ENCODE measurements at places on chromosomes 4 and X.

- DNase-seq = no peak
Observed at GRCh38 chr4:69832326-69833030, 27.5 kb downstream of the SULT1E1 start.

DNA sequence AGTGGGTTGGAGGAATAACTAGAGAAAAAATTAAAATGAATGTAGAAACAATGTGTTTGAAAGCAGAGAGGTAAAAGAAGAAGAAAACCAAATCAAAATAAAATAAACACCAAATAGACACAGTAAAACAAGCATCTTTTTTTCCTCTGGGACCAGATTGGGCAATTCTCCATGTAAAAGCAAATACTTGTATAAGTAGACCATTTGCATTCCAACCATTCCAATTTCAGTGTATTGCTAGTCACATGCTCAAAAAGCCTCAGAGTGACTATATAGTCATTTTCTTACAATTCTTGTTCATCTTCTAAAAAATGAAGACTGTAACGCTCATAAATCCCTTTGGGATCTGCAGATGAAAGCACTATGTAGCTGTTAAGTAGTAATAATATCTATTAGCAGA lies 969.5 kb downstream of the PCDH18 start:
- DNase-seq = no peak

GRCh38 chrX:84168095-84168494 lies 19.9 kb downstream of the RPS6KA6 start:
- DNase-seq = no peak

DNA sequence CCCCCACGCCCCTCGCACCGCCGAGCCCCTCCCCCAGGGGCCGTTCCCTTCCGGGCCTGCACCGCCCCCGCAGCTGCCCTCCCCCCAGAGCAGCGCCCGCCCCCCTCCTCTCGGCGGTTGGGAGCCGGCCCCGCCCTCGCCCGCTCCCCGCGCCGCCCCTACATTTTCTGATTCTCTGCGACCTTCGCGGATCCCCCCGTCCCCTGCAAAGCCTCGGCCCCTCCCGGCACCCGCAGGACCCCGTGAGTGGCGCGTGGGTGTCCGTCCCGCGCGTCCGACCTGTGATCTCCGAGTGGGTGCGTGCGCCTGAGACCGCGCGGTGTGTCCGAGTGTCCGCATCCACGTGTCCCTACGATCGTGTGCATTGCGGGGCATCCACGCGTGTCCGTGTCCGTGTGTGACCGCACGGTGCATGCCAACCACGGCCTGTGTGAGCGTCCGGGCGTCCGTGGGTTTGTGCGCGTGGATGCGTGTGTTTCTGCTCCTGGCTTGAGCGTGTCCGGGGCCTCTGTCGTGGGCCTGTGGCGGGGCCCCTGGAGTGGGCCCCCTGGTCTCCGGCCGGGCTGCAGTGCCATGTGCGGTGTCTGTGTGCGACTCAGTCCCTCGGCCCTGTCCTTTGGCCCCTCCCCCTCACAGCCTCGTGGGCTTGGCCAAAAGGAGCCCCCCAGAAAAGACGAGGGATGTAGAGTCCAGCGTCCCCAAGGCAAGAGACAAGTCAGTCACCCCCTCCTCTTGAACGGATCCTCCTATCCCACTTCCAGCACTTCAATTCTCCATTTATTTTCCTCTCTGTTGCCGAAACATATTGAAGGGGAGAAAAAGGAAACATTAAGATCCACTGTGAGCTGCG lies 8.8 kb upstream of the NKX1-1 start:
- DNase-seq = peak; percentile 33

DNA sequence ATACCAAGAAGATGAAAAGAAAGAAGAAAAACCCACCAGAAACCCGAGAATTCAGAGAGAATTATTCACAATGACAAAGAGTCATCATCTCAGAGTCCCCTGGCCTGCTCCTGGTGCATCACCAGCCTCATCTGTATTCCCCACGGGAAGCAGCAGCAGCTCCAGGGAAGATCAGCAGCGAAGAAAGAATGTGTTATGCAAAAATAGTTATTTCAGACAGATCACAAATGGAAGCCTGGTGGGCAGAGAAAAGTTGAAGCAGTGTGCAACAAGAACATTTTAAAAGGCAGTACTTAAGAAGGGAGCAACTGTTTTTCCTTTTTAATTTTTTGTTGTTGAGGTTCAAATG lies 189.2 kb downstream of the PPP3CA start:
- no peak for DNase-seq

- peak; percentile 63 for DNase-seq
Observed at GRCh38 chr4:118270492-118270891, 82.3 kb downstream of the PRSS12 start.

DNA sequence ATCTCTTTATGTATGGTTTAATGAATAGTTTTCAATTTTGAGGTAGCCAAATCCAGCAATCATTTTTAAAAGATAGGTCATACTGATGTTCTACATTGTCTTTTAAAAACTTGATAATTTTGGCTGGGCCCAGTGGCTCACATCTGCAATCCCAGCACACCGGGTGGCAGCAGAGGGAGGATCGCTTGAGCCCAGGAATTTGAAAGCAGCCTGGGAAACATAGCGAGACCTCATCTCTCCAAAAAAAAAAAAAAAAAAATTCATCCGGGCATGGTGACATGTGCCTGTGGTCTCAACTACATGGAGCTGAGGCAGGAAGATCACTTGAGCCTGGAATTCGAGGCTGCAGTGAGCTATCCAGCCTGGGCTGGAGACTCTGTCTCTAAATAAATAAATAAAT lies 419.8 kb downstream of the GALNTL6 start:
- DNase-seq = no peak

- no peak for DNase-seq
Observed at GRCh38 chr4:54625391-54625790, 32.4 kb upstream of the KIT start.

GRCh38 chr4:20297261-20297660 lies 45.6 kb downstream of the SLIT2 start:
- no peak for DNase-seq

DNA sequence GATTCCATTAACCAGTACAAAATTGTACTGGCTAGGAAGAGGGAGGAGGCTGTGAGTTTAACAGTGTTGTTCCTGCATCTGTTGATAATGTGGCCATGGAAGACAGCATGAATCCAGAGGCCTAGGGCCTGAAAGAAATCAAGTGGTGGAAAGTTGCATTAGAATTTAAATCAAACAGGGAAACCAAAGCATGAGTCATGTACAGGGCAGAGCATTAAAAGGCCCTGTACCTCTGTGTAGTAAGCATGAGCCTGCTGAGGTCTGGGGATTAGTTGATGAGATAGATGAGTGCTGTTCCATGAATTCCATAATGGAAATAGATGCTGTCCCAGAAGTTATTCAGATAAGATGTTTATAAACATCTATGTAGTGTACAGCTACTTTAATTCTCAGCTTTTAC lies 58.3 kb downstream of the MID1IP1 start:
- DNase-seq = no peak

DNA sequence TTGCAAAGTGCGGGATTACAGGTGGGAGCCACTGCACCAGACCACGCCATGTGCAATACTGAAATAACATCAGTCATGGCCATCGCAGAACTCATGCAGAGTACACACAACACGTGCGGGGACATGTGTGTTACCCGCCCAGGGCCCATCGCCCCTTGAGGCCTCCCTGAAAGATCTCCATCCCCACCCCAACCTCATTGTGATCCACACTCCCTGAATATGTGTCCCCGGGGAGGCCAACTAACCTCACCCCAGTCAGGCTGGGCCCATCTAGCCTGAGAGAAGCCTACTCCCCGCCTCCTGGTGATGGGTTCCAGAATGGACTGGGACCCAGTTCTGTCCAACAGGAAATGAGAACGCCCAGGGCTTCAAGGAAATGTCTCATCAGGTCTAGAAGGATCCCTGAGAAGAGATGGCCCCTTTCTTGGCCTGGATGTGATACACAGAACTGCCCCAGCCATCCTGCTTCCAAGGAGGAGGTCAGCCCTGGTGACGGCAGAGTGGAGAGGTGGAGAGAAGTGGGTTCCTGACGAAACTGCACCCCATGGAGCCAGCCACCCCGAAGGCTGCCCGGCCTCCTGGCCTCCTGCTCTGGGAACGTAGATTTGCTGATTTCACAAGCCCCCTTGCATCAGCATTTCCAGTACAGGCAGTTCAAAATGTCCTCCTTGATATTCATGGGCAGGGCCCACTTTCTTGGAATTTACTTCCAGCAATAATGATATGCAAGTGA lies 22.5 kb upstream of the CLDN24 start:
- no peak for DNase-seq

GRCh38 chr4:112327965-112328733 lies 31.0 kb downstream of the ALPK1 start:
- DNase-seq = peak; percentile 79

DNA sequence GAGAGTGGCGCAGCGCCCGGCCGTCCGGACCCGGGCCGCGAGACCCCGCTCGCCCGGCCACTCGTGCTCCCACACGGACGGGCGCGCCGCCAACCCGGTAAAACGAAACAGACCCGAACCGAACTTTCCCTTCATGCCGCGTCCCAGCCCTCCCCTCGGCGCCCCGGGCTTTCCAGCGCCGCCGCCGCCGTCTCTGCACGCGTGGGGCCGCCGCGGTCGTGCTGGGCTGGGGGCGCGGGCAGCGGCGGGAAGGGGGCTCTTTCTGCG lies 222 bp downstream of the SMAD1 start:
- DNase-seq = no peak

DNA sequence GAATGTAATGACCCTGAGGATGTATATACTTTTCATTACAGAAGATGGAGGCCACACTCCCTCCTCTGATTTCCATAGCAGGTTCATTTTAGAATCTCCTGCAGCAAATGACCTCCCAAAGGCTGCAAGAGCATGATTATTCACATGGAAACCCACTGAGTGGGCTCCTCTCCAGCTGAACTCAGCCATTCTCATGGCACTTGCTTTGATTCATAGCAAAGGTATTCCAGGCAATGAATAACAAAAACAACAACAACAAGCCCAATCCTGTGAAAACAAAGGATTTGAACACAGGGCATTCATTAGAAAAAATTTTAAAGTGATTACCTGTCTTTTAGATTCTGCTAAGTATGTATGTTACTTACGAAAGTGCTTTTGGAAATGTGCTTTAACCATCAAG lies 894.0 kb upstream of the FRG1 start:
- DNase-seq = no peak

DNA sequence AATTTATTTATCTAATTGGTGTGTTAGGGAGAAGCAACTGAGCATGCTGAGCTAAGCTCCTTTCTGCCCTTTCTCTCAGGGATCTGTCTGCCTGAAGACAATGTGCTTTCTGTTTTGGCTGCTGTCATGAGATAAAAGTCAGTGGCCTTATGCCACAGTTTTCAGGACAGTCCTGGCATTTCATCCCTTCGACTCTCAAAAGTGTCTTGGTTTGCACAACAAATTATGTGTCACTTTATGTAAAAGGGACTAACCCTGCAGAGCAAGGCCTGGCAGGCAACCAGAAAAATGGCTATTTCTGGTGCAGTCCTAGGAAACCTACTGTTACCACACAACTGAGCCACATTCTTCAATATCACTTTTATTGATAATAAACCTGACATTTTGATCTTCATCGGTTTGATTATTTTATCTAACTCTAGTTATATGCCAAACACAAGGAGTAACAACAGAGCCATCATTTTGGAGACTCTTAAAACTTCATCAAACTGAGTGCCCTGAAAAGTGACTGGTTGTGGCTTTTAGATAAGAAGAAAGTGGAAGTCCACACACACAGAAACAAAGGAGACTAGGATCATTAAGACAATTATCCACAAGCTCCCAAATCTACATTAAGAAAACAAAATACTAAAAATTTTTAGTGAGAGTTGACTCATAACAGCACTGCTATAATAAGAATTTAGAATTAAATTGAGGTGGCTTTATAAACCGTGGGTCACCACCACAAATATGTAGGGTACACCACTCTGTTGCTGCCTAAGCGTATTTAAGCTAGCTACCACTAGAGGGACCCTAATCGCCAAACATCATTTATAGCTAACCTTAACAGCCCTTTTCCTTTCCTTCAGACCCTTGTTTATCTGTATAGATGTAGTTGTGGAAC lies 95.9 kb upstream of the PTPN13 start:
- DNase-seq = peak; percentile 82

GRCh38 chrX:100636321-100636991 lies at the start of gene TSPAN6:
Gene TSPAN6 (minus strand): TSS chrX:100636806. CDS start chrX:100636694, 112 bp downstream.
- DNase-seq = peak; percentile 94

DNA sequence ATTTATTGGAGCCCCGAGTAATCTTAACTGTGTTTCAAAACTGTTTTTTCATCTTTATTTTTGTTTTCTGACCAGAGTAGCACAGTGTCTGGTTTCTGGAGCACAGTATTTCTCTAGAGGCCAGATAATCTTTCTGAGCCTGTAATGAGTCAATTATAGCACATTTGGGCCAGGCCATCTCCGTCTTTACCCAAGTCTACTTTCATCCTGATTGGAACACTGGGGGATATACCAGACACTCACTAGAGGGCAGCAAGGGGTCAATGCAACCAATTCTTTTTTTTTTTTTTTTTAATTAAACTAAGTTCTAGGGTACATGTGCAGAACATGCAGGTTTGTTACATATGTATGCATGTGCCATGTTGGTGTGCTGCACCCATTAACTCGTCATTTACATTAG lies 282.0 kb downstream of the ARHGAP24 start:
- peak; percentile 61 for DNase-seq

- DNase-seq = no peak
Observed at GRCh38 chrX:14873676-14874049, 442 bp downstream of the MOSPD2 start.

- no peak for DNase-seq
Observed at GRCh38 chr4:74364652-74365491, at the start of gene EREG. Gene EREG (plus strand): TSS chr4:74365145. CDS start chr4:74365309, 164 bp downstream.

- no peak for DNase-seq
Observed at GRCh38 chrX:48848847-48849246, 13.4 kb upstream of the PCSK1N start.

GRCh38 chrX:57289089-57289488 lies 2.6 kb downstream of the FAAH2 start:
- no peak for DNase-seq

GRCh38 chrX:143632625-143633410 lies 3.1 kb downstream of the SLITRK4 start:
- peak; percentile 1 for DNase-seq

- no peak for DNase-seq
Observed at GRCh38 chr4:125517831-125518230, 203.1 kb downstream of the FAT4 start.

- DNase-seq = no peak
Observed at GRCh38 chr4:41179498-41180195, 34.7 kb downstream of the APBB2 start.

DNA sequence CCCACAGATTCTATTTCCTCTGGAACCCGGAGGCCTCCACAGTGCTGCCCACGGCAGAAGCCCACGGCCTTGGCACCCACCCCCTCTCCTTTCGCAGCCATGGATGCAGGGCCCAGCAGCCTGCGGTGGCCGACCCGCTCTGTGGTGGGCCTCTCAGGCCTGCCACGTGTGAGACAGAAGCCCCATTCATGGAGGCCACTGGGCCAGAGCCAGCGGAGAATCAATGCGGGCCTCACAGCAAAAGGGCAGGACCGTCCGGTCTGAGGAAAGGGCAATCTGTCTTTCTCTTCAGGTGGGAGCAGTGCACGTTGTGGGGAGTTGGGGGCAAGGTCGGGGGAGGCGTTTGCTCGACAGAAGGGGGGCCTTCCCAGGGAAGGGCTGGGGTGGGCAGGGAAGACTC lies 8.4 kb upstream of the HAUS7 start:
- no peak for DNase-seq

DNA sequence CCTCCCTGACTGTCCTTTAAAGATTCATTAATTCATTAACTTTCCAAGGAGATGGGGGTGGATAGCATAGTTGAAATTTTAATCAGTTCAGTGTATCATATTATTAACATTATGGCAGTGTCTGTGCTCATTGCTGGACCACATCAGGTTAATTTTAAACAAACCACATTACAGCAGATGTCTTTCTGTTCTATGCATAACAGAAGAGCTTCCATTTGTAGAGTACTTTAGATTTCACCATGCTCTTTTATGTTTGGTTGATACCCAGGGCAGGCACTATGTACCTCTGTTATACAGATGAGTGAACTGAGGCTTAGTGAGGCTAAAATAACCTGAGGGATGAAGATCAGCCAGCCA lies 41.1 kb downstream of the AFF2 start:
- DNase-seq = no peak

All from NCI-H82 (cell line).